ENCODE measurements at places on chromosomes 7 and 10.

GRCh38 chr10:128861018-128861901 is 605.8 kb upstream of the MGMT start:
- DNase-seq: no peak

DNA sequence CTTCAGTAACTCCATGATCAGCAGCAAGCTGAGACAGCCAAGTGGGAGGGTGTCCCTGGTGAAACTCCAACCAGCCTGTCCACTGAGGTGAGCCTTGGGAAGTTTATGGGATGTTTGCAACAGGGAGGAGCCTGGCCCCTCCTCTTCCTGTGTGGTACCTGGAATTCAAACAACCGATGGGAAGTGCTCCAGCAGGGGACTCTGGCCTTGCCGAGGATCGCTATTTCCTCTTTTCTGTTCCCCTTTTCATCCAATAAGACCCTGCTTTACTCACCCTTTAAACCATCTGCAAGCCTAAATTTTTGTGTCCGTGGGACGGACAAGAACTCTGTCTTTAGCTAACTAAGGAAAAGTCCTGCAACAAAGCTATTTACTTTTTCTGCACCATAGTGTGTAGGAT is 491.1 kb upstream of the ZMIZ1 start:
- DNase-seq: no peak

DNA sequence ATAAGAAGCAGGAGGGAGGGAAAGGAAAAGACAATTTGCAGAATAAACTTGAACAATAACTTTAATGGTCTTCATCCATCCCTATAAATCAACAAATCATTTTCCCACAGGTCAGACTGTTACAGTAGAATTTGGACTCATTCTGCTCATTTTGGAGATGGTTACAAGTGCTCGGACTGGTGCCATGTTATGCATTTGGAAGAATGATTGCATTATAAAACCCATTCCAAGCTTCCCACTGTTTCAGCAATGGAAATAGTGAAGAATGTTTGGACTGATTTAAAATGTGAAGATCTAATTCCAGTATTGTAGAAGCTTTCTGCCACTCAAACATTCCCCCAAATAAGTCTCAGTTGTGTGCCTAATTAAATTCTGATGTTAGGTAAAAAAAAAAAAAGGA is 99.7 kb upstream of the ZEB1 start:
- no peak for DNase-seq

DNA sequence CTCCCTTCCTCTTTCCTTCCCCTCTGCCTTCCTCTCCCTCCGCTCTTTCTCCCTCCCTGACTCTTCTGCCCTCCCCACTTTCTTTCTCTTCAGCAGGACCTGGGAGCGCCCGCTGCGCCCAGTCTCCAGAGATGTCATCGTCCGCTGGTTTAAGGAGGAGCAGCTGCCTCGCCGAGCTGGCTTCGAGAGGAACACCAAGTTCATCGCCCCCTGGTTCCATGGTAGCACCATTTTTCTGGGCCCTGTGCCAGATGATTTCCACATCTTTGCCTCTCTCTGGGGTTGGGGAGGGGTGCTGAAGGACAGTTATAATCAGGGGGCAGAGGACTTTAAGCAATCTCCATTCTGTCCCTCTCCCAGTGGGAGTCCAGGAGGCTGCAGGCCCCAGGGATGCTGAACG is 71.6 kb downstream of the SH2D4B start:
- DNase-seq: no peak

DNA sequence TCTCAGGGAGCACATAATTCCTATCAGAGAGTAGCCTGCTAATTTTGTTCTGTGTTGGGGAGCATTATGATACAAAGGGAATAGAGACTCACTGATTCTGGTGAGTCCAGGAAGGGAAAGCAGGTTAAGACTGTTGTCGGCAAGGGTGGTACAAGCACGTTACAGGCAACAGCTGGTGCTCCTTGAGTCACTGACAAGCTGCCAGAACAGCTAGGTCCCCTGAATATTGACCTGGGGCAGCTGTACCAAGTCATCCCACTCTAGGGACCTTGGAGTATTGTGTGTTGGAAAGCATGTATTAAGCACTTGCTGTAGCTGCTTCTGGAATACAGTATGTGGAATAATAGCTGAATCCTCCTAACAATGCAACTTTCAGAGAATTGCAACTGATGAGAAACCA is 37.0 kb upstream of the GLCCI1 start:
- no peak for DNase-seq

DNA sequence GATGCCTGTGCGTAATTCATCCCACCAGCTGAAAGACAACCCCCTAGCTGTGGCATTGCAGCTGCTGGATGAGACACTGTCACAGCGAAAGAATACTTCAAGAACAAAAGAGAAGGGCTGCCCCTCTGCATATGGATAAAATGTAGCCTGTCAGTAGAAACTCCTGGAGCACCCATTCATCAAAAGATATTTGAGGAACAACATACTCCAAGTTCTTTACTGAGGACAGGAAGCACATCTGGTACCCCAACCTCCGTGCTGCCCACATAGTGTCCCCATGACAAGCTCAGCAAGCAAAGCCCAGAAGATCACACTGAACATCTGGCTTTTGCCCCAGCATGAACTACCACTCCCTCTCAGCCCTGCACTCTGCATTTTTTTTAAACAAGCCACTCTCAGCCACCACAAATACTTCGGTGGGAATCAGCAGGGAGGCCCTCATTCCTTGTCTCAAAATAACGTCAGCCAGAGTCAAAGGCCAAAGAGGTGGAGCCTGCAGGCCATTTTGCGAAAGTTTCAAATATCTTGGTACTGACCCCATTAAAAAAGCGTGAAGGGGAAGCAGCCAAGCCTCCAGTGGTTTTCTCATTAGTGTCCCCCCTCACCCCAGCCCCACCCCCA is 1.7 kb downstream of the CREB3L2 start:
- no peak for DNase-seq

GRCh38 chr7:66837007-66837406 is 84.0 kb upstream of the TMEM248 start:
- peak; percentile 32 for DNase-seq

GRCh38 chr7:748446-748845 is 21.4 kb upstream of the PRKAR1B start:
- DNase-seq: no peak

DNA sequence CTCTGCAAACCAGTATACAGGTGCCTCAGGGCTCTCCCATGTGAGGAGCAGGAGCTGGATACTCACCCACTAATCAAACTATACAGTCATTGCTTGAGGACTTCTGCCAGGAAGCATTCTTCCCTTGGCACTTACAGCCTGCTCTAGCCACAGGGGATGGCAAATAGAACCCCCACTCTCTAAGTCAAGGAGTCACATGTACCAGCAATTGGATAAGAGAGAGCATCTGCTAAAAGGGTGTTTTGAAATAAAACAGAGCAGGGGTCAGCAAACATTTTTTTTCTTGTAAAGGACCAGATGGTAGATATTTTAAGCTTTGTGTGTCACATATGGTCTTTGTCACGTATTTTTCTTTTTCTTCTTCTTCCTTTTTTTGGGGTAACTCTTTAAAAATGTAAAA is 865.2 kb upstream of the GHITM start:
- DNase-seq: no peak

GRCh38 chr10:7157091-7157490 is 253.7 kb downstream of the SFMBT2 start:
- no peak for DNase-seq

DNA sequence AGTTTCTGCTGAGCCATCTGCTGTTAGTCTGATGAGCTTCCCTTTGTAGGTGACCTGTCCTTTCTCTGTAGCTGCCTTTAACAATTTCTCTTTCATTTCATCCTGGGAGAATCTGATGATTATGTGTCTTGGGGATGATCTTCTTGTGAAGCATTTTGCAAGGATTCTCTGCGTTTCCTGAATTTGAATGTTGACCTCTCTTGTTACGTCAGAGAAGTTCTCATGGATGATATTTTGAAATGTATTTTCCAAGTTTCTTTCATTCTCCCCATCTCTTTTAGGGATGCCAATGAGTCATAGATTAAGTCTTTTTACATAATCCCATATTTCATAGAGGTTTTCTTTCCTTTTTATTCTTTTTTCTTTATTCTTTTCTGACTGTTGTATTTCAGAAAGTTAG is 184.2 kb upstream of the BET1 start:
- no peak for DNase-seq

- DNase-seq: no peak
Measured at GRCh38 chr7:90726120-90726519, 130.0 kb downstream of the CDK14 start.

- no peak for DNase-seq
Measured at GRCh38 chr7:155533827-155534690, 12.3 kb downstream of the CNPY1 start.

GRCh38 chr7:99141334-99141733 is 2.6 kb downstream of the SMURF1 start:
- no peak for DNase-seq

GRCh38 chr10:65787571-65787970 is 1138.3 kb upstream of the LRRTM3 start:
- DNase-seq: no peak

DNA sequence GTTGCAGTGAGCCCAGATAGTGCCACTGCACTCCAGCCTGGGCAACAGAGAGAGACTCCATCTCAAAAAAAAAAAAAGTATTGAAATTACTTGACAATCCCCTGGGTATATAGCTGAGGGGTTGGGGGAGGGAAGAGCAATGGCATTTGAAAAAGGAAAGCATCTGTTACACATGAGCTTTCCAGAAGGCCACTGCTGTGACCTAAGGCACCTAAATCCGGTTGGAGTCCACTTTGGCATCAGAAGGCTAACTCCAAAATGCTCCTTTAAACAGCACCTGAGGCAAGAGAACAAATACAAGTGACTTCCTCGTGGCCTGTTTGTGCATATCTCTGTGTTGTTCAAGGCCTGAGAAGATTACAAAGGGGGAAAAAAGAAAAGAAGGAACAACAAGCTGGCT is 74.8 kb upstream of the PALS2 start:
- no peak for DNase-seq

DNA sequence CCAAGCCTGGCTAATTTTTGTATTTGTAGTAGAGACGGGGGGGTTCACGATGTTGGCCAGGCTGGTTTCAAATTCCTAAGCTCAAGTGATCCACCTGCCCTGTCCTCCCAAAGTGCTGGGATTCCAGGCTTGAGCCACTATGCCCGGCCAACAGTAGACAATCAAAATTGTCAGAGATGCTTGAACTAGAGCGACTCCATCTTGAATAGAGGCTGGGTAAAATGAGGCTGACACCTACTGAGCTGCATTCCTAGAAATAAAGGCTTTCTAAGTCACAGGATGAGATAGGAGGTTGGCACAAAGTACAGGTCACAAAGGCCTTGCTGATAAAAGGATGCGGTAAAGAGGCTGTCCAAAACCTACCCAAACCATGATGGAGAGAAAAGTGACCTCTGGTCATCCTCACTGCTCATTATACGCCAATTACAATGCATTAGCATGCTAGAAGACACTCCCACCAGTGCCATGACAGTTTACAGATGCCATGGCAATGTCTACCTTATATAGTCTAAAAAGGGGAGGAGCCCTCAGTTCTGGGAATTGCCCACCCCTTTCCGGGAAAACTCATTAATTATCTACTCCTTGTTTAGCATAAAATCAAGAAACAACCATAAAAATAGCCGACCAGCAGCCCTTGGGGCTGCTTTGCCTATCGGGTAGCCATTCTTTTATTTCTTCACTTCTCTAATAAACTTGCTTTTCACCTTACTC is 134.5 kb downstream of the BAMBI start:
- DNase-seq: no peak

DNA sequence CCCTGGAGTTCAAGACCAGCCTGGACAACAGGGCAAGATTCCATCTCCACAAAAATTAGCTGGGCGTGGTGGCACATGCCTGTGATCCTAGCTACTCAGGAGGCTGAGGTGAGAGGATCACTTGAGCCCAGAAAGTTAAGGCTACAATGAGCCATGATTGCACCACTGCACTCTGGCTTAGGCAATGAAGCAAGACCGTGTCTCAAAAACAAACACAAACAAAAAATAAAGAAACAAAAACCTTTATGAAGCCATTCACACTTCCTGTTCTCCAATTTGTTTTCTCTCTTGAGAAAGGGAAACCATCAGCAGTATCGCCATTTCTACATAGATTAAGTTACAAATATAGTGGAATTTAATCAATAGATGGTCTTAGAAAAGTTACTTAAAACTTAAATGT is 19.8 kb downstream of the YME1L1 start:
- DNase-seq: no peak

DNA sequence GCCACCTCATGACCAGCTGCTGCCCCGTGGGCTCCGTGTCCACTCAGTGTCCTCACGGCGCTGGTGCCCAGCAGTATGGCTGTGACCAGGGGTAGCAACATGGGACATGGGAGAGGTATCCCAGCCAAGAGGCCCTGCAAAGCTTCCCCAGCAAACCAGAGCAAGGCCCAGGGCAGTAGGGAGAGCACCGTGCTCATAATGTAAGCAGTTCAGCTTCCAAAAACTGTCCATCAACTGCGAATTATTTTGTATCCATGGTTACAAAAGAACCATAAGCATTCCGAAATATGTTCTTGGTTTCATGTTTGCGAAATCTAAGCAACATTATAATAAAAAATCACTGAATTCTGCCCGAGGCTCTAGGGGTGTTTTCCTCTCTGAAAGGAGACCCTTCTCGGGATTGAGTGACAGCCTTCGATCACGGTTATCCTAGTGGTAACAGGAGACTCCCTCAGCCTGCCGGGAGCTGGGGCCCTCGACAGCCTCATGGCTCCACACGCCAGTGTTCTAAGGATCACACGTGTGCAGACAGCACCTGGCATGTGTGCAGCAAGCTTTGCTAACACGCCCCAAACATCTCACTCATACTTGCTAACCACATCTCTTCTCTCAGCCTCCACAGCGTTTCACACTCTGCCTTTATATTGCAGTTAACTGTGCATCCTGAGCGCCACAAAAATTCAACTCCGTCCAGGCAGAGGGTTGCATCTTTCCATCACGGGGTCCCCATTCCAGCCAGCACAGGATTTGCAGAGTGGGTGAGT is 117.6 kb downstream of the DIP2C start:
- no peak for DNase-seq

GRCh38 chr10:114541081-114541796 is 116.8 kb downstream of the ABLIM1 start:
- no peak for DNase-seq

DNA sequence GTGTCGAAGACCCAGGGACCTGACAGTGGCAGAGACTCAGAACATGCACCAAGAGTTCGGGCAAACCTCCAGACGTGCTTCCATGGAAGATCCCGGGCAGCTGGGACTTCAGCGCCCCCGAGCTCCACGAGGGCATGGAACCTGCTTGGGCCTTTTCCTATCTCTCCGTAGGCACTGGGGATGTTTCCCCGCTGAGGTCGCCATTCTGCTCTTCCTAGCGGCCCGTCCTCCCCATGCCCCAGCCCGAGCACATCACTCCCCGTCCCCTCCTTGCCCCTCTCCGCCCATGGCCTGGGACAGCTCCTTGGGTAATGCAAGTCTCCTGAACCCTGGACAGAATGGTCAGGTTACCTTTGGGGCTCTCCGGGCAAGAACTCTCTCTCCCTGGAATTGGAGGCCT is 32.3 kb upstream of the SHH start:
- DNase-seq: no peak
